ENCODE measurements at places on chromosomes 11 and 22.

DNA sequence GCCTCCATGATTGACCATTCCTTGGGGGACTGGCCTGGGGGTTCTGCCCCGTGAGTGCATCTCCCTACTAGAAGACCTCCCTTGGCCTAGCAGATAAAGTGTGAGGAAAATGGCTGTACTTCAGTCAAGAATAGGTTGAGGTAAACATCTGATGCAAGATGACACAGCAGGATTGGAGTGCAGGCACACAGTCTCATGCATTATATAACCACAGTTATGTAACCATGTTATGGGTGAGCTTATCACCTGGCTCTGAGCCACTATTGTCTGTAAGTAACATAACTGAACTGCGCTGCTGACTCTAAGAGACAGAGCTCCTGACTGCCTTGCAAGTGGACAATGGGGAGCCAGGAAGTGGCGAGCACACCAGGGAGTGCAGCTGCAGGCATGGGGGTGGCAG is 378.7 kb upstream of the ANO5 start:
- no peak for DNase-seq

DNA sequence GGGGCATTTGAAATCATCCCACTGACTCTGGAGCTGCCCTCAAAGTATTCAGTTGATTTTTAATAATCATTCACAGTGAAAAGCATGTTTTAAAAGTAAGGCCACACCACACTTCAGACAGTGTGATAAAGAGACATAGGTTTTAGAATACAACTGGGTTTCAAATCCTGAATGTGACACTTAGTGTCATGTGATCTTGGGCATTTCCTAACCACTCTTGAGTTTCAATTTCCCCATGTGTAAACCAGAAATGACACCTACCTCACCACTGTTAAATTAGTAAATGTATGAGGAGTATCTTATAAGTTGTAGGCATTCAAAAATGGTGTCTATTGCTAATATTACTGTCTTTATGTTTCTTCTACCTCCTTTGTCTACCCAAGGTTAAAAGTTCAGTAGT is 5.4 kb downstream of the TMEM123 start:
- DNase-seq, result no peak

DNA sequence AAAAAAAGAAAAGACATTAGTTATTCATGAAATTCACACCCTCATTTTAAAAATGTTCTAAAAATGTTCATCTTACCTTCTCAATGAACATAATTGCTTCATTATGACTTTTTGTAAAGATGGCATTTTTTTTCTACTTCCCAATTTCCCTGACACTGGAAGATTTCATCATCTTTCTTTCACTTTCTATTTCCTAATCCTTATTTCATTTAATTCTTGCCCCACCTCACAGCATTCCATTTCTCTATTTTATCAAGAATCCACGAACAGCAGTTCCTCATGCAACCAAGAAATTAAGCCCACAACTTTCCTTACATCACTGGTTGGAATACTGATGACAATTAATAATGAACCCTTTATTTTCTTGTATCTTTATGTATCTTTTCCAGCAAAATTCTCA is 1.9 kb downstream of the PATL1 start:
- DNase-seq, result no peak

- no peak for DNase-seq
Observed at GRCh38 chr11:115244758-115245157, 259.5 kb downstream of the CADM1 start.

DNA sequence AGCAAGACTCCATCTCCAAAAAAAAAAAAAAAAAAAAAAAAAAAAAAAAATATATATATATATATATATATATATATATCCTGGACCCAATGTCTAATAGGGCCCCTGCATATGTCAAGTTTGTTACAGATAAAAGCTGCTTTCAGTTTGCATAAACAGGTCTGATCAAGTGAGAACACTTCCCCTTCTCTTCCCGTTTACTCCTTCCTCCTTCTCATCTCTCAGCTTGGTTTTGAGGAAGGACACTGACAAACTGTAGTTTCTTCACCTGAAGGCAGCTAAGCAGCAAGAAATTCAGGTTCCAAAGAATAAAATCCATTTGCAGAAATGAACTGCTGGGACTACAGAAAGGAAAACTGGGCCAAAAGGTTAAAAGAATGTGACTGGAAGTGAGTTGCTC is 11.7 kb downstream of the THOC5 start:
- DNase-seq, result no peak

- DNase-seq, result no peak
Observed at GRCh38 chr11:1064167-1064566, 10.5 kb upstream of the MUC2 start.

DNA sequence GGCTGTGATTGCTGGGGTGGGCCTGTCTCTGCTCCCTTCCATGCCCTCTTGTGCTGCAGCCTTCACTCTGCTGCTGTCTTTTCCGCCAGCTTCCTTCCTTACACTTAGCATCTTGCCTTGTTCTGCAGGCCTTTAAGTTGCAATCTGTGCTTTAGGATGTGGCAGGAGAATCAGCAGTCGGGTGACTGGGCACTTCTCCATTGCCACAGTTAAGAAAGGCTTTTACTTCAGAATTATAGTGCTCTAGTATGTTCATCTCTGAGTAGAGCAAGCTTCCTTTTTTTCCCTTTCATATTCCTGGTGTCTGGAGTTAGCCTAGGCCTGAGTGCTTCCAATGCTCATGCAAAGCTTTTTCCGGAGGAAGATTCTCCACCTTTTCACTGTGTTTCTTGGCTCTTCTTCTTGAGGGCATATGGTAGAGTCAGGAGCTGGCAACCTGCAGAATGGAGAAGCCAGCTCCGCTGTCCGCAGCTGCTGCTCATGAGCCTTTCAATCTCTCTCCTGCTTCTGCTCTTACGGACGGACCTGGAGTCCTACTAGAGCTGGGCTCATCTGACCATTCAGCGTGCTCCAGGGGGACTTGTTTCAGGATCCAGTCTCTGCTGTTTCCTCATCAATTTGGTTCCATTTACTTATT is 20.2 kb downstream of the PPP6R2 start:
- DNase-seq, result no peak

GRCh38 chr22:28183078-28183860 is 264.2 kb upstream of the PITPNB start:
- no peak for DNase-seq

GRCh38 chr11:104531075-104531474 is 367.1 kb upstream of the PDGFD start:
- no peak for DNase-seq

GRCh38 chr11:78868563-78868962 is 293.9 kb upstream of the NARS2 start:
- no peak for DNase-seq
